ENCODE measurements at places on chromosomes 5 and 9.

DNA sequence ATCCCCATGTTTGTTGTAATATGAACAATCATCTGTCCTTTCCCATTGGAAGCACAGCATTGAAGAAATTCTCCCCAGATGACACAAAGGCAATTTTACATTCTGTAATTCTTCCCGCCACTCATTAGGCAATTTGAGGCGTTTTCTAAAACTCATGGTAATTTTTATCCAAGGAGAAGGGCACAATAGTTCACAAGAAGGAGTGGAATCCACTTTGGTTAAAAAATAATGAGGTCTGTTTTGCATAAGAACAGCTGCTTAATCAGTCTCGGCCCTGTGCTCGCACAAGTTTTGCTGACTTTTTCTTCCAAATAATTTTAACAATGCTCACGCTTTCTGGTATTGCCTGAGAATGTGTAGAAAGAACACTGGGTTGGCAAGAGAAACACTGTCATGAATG is 94.0 kb downstream of the CAVIN4 start:
- DNase-seq: no peak

- no peak for DNase-seq
Observed at GRCh38 chr9:129850821-129851550, 15.7 kb downstream of the USP20 start.

- peak; percentile 82 for DNase-seq
Observed at GRCh38 chr9:33025572-33026342, 684 bp downstream of the DNAJA1 start.

GRCh38 chr5:141637123-141637766 is 448 bp downstream of the RELL2 start:
- peak; percentile 66 for DNase-seq

DNA sequence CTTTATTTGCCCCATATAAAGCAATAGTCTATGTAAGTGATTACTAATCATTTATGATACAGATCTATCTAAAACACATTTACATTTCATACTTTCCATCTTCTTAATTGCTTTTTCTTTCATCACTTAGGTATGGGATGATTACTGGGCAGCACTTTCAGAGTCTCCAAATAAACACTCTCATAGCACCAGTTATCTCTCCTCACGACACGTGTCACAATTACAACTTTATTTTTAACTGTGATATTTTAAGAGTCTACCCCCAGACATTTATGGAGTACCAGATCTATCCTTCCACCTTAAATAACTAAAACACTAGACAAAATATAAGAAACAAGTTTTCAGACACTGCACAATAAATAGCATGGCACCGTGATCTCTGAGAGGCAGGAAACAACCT is 32.9 kb downstream of the HOMER1 start:
- no peak for DNase-seq

GRCh38 chr9:118362596-118362995 is 658.4 kb downstream of the TLR4 start:
- no peak for DNase-seq

- no peak for DNase-seq
Observed at GRCh38 chr5:170275376-170275994, 22.1 kb downstream of the LCP2 start.

DNA sequence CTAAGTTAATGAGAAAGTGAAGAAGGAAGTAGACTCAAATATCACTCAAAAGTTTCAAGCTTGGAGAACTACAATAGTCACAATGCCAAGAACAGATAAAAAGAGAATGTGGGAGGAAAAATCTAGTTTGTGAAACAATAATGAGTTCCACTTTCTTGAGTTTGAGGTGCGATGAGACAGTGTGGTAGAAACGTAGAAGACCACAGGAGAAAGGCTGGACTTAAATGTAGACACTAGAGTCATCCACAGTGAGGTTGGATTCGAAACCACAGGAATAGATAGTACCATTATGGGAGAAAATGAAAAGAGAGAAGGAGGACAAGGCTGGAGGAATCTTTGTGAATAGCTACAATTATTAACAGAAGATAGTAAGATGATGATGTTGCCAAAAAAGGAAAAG is 141.1 kb upstream of the LRRTM2 start:
- no peak for DNase-seq

GRCh38 chr5:5304361-5305020 is 118.0 kb upstream of the ICE1 start:
- no peak for DNase-seq

DNA sequence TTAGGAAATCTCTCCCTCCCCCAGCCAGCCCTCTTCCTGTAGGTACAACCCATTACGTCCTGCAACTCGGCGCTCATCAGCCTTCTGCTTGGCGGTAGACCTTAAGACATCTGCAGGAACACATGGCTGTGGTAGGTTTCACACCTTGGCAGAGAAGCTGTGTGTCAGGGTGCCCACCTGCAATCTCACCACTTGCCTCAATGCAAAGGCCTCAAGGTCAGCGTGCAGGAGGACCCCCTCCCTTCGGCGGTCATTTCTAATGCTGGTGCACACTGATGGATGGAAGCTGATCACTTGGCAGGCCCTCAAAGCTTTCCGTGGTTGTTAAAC is 67.3 kb downstream of the CRB2 start:
- DNase-seq: no peak

- DNase-seq: peak; percentile 31
Observed at GRCh38 chr5:135835766-135836165, 1.3 kb downstream of the SLC25A48 start.

- no peak for DNase-seq
Observed at GRCh38 chr5:54764102-54765090, 221.0 kb downstream of the ESM1 start.

DNA sequence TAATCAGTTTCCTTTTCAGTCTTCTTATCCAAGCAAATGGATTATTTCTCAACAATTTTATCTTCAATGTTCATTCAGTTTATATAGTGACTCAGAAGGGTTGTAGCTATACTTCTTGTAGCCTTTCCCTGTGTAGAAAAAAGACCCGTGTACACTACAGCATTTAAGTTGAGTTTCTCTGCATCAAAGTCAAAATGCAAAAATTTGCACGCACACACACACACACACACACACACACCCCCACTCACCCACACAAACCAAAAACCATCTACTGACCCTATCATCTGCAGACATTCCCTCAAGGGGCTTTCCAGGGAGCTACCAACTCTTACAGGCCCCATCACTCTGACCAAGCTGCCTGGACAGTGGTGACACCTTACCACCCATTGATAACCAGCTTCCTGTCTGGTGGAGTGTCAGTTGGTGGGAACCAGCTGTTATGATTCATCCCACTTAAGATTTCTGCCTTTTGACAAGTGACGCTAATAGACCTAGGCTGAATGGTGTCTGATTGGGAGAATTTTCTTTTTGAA is 12.2 kb upstream of the ELL2 start:
- DNase-seq: no peak

- DNase-seq: no peak
Observed at GRCh38 chr9:3525096-3525835, 535 bp downstream of the RFX3 start.

DNA sequence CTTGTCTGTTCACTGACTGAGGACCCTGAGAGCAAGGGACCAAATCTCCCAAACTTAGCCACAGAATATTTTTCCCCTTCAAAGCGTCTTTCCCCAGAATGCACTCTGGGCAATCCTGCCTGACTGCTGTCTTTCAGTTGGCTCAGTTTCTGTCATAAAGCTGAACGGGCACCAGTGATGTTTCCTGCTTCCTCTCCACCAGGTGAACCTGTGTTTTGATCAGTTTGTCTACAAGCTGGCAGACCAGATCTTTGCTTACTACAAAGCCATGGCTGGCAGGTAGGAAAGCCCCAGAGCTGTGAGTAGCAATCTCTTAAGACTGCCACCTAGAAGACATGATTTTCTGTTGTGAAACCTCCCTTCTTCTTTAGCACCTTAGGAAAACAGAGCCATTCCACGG is 61.8 kb downstream of the CYFIP2 start:
- DNase-seq: no peak

- peak; percentile 86 for DNase-seq
Observed at GRCh38 chr9:93058355-93059010, at the start of gene SUSD3. Gene SUSD3 (plus strand): TSS chr9:93058701. CDS start chr9:93058743, 42 bp downstream.

- no peak for DNase-seq
Observed at GRCh38 chr9:115988701-115989100, 164.9 kb upstream of the PAPPA start.

DNA sequence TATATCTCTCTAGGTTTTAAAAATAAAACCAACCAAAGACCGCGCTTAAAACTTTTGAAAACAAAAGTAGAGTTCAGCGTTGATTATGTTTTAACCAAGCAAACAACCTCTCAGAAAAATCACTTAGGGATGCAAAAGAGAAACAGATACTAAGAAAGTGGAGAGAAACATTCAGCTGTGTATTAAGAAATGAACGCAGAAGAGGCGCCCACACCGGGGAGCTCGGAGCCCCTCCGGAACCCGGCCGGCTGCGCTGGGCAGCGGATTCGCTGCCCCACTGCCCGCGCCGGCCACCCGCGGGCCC is 1.4 kb downstream of the PITX1 start:
- no peak for DNase-seq

GRCh38 chr5:10913841-10914240 is 152.8 kb upstream of the DAP start:
- DNase-seq: no peak

DNA sequence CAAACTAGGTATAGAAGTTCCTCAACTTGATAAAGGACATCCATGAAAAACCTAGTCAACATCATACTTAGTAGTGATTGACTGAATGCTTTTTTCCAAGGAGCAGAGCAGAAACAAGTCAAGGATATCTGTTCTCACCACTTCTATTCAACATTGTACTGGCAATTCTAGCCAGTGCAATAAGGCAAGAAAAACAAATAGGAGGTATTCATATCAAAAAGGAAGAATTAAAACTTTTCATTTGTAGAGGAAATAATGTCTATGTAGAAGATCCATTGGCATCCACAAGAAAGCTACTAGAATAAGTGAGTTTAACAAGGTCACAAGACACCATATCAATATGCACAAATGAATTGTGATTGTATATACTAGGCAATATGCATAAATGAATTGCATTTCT is 28.2 kb upstream of the ORM1 start:
- no peak for DNase-seq

DNA sequence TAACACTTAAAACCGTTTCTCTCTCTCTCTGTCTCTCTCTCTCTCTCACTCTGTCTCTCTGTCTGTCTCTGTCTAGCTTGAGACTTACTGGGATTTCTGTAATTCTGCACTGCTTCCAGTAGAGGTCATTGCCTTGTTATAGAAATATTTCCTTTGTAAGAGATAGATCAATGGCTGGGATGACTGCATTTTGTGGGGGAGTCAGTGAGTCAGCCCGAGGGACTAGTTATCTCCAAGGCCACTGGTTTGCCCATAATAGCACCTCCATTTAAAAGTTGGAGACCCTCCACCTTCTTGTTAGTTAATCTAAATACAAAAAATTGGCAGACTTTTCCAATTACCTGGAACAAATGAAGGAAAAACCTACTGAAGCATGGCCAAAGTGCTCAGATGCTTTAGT is 547.2 kb downstream of the LRRC70 start:
- DNase-seq: no peak

DNA sequence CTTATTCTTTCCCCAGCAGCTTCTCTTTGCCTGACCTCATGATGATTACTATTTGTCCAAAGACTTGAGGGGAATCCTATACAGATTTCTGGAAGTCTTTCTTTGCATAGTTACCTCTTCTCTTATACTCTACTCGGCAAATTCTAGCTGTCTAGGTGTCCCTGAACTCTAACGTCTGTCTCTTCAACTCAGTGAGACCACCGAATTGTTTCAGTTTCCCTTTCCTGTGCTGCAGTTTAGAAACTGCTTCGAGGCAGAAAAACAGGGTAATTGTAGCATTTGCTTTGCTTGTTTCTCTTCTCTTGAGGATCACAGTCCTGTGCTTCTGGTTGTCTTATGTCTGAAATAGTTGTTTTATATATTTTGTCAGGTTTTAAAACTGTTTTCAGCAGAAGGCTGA is 14.8 kb downstream of the LVRN start:
- no peak for DNase-seq

- no peak for DNase-seq
Observed at GRCh38 chr9:89657765-89658164, 53.0 kb downstream of the GADD45G start.

- no peak for DNase-seq
Observed at GRCh38 chr5:109620651-109621050, 69.1 kb upstream of the MAN2A1 start.

- DNase-seq: no peak
Observed at GRCh38 chr5:146699664-146700418, 178.7 kb downstream of the PPP2R2B start.

GRCh38 chr5:118176146-118176545 is 812.2 kb downstream of the DTWD2 start:
- no peak for DNase-seq

- no peak for DNase-seq
Observed at GRCh38 chr5:140342287-140342686, 4.1 kb downstream of the HBEGF start.

- DNase-seq: no peak
Observed at GRCh38 chr5:83701886-83702285, 18.8 kb downstream of the HAPLN1 start.

GRCh38 chr5:127695346-127695745 is 7.8 kb upstream of the CCDC192 start:
- DNase-seq: no peak

- DNase-seq: no peak
Observed at GRCh38 chr9:105712773-105713172, 18.4 kb downstream of the TMEM38B start.

DNA sequence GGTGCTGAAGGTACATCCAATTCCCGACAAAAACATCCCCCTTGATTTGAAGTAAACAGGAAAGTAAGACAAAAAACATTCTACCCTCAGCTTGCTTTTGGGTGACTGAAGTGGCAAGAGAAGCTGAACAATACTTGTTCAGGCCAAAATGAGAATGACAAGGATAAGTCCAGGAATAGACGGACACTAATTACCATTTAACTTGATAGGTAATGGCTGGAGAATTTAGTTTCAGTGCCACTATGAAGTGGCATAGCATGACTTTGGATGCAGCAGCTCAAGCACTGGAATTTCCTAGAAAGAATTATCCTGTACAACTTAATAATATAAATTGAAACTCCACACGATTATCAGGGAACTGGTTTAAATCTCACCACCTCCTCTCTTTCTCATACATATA is 49.7 kb downstream of the HOMER1 start:
- no peak for DNase-seq

DNA sequence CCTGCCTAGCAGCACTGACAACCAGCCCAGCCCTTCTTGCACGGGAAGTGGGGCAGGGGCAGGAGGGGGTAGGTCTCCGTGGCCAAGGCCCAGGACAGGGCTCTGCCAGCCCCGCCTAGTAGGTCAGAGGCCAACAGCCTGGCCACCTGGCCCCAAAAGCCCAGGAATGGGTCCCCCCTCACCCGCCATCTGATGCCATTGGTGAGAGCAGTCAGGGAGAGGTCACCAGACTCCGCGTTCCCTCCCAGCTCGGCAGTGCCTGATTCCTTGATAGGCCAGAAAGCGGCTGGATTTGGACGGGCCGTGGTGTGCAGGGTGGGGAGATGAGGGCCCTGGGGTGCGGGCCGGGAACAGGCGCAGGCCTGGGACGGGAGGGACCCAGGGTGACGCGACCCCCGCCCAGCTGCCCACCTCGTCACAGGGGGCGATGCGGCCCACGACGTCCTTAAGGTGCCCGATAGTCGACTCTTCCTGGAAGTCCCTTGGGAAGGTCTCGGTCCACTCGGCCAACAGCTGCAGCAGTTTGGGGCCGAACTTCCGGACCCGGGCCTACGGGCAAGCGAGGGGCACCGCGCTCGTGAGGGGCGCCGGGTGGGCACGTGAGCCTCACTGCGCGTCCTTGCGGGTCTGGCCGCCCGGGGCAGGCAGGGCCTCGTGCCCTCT is 64.5 kb upstream of the RNF130 start:
- peak; percentile 42 for DNase-seq

Data from ecto neural progenitor cell (in vitro differentiated cells).